ENCODE measurements at places on chromosomes 2 and 18.
A peak's percentile ranks its signal among the peaks of the same experiment; 100 is the strongest.

DNA sequence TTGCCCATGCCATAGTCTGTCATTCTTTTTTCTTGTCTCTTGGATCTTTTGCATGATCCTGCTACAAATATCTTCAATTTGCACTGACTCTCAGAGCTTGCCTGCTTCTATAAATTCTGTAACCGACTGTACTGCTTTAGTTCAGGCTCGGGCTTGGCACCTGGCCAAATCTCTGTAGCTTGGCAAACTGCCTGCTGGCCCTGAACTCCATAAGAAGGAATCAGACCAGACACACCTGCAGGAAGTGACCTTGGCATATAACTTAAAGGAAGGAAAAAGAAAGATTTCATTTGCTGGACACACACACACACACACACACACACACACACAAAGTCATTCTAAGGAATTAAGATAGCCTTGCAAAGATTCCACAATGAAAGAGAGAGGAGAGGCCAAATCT lies 291.2 kb upstream of the DDX18 start:
- no peak for DNase-seq

GRCh38 chr2:67455219-67456142 lies 58.3 kb downstream of the ETAA1 start:
- DNase-seq = no peak

- no peak for DNase-seq
Observed at GRCh38 chr18:61031626-61032025, 301.6 kb upstream of the CDH20 start.

GRCh38 chr2:111156529-111156928 lies 35.8 kb downstream of the BCL2L11 start:
- no peak for DNase-seq

DNA sequence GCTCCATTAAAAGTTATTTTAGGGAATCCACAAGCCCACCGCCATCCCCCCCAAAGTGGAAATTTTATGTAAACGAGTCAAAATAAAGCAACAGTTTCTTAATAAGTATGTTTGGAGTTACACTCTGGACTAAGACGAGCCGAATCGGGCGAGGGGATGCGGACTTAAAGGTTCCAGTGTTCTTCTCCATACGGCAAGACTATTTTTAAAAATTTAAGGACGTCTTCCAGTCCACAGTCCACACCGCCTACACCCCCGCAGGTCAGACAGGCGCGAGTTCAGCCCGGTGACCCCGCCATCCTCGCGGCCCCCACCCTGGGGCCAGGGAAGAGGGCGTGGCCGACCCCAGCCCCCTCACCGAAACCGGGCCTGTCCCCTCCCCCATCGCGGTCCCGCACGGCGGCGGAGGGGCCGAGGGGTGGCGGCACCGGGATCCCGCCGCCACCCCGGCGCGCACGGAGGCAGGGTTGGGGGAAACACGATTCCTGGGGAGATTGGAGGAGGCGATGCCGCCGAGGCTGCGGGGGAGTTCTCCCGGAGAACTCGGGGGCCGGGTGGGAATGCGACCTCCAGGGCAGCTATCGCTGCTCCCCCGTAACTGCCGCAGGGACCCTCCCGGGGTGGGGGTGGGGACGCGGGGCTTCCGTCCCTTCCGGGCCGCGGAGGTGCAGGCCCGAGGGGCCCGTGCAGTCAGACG lies 24.5 kb upstream of the SMAD7 start:
- DNase-seq = no peak

GRCh38 chr18:76913583-76913982 lies 91.2 kb downstream of the ZNF236 start:
- no peak for DNase-seq

- DNase-seq = no peak
Observed at GRCh38 chr18:35378574-35378896, 1.4 kb upstream of the ZNF396 start.

DNA sequence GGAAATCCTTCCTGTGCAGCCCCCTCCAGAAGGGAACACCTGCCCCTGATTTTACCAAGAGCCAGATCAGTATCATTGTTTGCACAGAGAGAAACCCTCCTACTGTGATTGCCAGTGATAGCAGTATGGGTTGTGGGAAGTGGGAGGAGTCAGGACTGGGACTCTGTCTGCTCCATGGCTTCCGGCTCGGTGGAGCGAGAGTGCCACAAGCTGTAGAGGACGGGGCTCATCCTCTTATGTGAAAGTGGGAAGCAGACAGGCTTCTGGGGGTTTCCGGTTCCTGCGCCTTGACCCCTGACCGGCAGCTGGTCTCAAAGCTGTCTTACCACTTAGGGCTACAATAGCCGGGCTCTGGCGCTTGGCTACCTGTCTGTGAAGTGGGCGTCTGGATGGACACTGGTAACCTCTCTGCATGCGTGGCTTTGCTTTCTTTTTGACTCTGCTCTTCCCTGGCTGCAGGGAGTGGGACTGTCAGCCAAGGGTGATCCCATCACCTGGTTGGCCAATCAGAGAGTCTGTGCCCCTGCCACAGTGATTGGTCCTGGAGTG lies 79.7 kb downstream of the BCL2L11 start:
- DNase-seq = peak; percentile 3

DNA sequence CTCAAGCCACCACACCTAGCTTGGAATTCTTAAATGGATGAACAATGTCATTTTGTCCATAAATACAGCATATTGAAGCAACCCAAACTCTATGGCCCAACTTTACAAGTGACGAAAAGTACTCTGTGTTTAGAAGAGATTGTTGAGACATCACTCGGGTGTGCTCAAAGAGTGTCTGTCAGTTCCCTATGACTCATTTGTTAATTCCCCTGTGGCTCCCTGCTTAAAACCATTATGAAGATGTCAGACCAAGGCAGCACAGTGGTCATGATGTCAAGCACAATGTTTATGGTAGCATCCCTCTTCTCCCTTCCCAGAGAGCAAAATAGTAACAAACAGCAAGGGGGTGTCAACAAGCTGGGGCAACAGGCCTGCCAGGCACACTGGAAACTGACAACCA lies 3.0 kb downstream of the LYG1 start:
- DNase-seq = no peak
